ENCODE measurements at places on chromosomes 1 and 21.

- DNase-seq: no peak
These were observed 119.9 kb downstream of the FASLG start for GRCh38 chr1:172778456-172779455.

DNA sequence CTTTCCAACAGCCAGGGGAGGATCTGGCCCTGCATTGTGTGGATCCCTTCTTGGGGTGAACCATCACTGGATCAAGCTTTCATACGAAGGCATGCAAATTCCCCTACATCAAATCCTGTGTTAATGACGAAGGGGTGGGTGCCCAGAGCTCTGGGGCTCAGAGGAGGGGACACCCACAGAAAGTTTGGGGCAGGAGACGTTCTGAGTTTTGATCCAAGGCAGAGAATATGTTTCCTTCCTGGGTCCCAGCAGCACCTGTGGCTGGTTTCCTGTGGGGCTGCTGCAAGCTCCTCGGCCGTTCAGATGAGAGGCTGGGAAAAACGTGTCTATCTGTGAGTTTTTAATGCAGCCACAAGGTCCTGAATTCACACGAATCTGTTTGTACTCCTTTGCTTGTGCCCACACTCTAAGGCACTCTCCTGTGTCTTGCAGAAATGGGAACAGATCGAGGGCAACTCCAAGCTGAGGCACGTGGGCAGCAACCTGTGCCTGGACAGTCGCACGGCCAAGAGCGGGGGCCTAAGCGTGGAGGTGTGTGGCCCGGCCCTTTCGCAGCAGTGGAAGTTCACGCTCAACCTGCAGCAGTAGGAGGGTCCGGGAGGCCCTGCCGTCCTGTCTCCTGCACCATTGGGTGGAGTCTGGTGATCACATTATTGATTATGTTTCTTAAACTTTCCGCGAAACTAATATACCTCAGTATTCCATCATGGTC, 147.1 kb downstream of the PGBD5 start:
- no peak for DNase-seq

GRCh38 chr1:203671521-203672278, 45.1 kb downstream of the ATP2B4 start:
- DNase-seq: no peak

DNA sequence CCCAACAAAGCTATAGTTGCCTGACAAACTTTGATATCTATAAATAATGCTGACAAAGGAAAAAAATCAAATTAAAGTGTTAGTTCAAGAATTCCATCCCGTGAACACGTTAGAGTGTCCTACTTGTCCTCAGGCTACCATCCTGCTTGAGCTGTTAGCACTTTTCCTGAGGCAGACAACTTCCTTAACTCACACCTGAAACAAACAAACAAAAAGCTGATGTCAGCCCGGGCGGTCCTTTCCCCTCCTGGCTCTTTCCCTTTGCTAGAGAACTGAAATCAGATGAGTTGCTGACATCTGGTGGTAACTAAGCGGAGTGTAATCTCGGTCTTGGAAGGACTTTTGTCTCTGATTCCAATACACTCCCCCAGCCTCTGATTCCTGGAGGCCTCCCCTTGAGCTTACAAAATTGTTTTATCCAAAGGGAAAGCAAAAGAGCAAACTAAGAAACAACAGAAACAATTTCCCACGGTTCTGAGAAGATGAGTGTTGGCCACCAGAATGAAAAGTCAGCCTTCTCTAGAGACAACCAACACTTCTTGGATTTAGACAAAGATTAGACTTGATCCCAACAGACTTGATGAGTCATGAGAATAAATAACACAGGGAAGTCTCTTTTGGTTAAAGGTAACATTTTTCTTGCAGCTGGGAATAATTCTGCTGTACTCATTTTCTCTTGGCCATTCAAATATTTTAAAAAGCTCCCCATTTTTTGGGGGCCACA, 135.4 kb downstream of the PROX1 start:
- DNase-seq: no peak

DNA sequence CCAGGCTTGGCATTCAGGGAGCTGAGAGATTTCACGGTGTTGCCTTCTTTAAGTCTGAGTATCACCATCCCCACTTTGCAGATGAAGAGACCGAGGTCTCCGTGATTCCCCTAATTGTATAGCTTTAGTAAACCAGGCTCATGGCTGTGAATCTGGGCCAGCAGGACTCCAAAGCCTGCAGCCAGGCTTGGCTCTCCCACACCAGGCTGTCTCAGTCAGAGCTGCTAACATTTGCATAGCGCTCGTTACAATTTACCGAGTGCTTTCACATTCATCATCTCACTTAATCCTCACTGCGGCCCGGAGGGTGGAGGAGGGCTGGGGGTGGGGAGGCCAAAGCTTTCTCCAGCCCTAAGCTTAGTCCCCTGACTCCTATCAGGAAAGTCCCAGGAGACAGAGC, 11.7 kb downstream of the C1orf94 start:
- no peak for DNase-seq

- no peak for DNase-seq
These were observed 11.2 kb upstream of the ST6GALNAC5 start for GRCh38 chr1:76856104-76856503.

DNA sequence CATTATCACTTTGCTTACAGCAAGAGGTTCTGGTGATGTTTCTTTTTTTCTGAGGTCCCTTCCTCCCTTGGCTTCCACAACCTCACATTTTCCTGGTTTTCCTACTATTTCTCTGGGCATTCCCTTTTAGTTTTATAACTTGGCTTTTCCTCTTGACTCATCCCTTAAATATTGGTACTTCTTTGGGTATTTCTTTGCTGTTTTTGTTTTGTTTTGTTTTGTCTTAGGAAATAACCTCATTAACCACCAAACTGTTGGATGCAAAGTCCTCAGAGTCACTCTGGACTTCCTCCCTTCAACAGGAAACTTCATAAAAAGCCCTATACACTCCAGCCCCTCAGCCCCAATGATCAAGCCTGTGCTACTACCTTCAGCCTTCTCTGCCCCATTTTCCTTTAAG, 211.1 kb downstream of the DUSP10 start:
- DNase-seq: no peak

- DNase-seq: no peak
These were observed 782.4 kb upstream of the BRINP3 start for GRCh38 chr1:191260056-191260455.

Measured in cortex of kidney (tissue), 1 donor.